ENCODE measurements at places on chromosomes 2 and 18.

DNA sequence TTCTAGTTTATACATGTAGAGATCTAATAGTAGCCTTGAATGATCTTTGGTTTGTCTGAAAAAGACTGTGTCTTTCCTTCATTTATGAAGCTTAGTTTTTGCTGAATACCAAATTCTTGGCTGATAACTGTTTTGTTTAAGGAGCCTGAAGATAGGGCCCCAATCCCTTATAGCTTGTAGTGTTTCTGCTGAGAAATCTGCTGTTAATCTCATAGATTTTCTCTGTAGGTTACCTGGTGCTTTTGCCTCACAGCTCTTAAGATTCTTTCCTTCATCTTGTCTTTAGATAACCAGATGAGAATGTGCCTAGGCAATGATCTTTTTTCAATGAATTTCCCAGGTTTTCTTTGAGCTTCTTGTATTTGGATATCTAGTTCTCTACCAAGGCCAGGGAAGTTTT lies 562.1 kb downstream of the XIRP2 start:
- DNase-seq, result no peak

DNA sequence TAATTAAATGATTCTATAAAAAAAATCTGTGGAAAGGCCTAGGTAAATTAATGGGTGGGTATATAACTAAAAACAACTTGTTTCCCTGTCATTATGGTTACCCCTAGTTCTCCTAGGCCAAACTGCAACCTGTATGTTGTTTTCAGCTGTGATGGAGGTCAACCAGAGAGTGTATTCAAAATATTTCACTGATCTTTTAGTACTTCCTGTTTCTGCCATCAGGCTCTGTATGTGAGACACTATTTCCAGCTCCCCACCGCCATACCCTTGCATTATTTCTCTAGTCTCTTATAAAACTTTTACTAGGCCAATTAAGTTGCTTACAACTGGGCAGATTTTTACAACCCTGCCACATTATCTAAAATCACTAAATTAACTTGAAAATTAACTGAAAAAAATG lies 21.0 kb upstream of the CDKL4 start:
- DNase-seq, result no peak

DNA sequence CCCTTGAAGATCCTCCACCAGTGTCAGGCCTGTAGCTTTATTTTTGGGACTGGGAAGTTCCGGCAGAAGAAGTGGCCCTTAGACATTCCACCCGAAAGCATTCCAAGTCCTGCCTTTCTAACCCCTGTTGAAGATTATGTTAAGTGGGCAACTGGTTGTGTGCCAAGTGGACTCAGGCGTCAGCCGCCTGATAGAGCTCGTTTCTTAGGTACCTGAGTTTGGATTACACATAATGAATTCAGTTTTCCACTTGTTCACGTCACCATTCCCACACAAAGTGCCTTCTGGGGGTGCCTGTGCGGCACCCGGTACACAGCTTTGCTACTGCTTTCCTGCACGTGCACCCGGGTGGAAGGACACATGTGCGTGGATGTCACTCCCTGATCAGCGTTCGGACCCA lies 156.5 kb downstream of the PTGR3 start:
- no peak for DNase-seq

DNA sequence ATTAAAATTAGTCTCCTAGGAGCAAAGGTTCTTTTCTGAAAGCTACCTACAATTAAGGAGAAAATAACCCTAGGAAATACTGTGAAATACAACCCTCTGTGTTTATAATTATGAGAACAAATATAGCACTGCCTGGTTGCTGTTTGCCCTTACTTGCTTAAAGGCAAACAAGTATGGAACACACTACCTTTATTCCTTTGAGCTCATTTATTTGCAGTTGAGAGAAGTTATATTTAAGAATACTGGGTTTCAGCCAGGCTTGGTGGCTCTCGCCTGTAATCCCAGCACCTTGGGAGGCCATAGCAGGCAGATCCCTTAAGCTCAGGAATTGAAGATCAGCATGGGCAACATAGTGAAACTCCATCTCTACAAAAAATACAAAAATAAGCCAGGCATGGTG lies 23.1 kb upstream of the IAH1 start:
- DNase-seq, result no peak

- DNase-seq, result no peak
Measured at GRCh38 chr2:239276851-239277250, 124.0 kb downstream of the HDAC4 start.

DNA sequence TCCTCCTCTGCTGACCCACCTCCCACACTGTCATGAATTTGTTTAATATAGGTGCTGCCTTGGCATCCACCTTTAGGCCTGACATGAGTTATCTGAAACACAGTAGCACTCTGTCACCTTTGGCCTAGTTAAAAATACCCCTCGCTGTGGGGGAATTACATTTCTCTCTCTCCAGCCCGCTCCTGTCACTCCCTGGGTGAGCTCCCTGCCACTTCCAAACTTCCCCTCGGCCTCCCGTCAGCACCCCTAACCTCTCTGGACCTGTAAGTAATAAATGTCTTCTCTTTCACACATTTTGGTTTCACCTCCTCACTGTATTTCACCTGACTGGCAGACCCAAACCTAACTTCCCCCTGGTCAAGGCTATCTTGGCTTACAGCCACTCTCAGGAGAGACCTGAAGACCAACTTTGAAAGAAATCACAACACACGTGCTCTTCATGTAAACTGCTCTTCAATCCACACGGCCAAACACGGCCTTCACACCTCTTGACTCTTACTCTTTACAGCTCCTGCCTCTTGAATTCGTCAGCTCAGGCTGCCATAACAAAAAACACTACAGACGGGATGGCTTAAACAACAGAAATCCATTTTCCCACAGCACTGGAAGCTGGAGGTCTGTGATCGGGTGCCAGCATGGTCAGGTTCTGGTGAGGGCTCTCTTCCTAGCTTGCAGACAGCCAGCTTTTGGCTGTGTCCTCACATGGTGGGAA lies 28.3 kb downstream of the REEP1 start:
- no peak for DNase-seq

GRCh38 chr2:160085662-160086061 lies 23.2 kb upstream of the PLA2R1 start:
- no peak for DNase-seq

GRCh38 chr2:208093128-208093527 lies 31.2 kb downstream of the CRYGD start:
- DNase-seq, result no peak

DNA sequence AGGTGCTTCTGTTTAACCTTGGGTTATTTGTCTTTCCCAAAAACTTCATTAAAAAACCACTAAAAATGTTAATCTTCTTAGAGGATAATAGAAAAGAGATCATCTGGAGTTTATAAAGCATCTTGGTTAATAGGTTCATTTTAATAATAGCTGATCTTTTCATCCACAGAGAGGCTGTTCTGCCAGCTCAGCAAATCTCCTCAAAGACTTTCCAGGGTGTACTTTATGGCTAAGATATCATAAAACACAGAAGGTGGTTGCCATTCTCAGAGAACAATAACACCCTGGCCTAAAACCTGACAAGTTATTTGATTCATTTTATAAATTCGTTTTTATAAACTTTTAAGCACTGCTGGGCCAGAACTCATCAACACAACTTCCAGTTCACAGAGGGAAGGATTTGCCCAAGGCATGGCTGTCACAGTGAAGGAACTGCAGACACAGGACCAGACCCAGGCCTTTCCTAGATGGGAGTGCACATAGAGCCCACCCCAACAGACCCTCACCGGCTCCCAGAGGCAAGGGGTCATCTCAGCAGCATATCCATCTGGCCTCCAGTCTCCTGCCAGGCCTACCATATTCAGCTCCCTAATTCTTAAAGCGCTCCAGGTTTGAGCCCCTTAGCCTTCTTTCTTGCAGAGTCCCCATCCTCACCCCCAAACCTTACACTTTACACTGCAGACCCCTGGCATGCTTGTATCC lies 203.4 kb upstream of the RAB6C start:
- no peak for DNase-seq

GRCh38 chr2:45018023-45018422 lies 8.8 kb upstream of the SIX2 start:
- no peak for DNase-seq

GRCh38 chr2:216601632-216602409 lies 31.4 kb upstream of the IGFBP2 start:
- DNase-seq, result no peak
